ENCODE measurements at places on chromosomes 12 and 14.

GRCh38 chr14:83905157-83905556, 1624.8 kb upstream of the FLRT2 start:
- no peak for DNase-seq

DNA sequence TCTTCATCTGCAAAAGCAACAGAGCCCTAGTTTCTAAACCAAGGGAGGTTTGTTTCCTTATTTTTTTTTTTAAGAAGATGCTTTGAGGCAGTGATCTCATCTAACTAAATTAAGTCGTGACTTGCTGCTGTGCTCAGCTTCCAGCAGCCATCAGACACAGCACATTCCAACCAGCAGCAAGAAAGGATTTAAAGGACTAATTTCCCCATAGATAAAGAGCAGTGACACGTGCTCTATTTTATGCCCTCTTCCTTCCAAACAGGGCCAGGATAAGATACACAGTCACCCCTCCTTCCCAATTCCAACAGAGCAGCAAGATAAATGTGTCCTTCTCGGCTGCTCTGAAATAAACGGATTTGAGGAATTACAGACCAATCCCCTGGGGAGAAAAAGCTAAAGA, 81.7 kb downstream of the PRKAB1 start:
- DNase-seq: no peak

- no peak for DNase-seq
These were observed 128.9 kb downstream of the SNAPC1 start for GRCh38 chr14:61891170-61891569.

- no peak for DNase-seq
These were observed 955.1 kb upstream of the TMEM132C start for GRCh38 chr12:127311720-127312364.

GRCh38 chr14:77967110-77967509, 167.2 kb downstream of the ADCK1 start:
- DNase-seq: no peak

- DNase-seq: no peak
These were observed 597 bp downstream of the RNF31 start for GRCh38 chr14:24147761-24148428.

GRCh38 chr12:132517740-132518100, 27.8 kb downstream of the FBRSL1 start:
- no peak for DNase-seq

- DNase-seq: no peak
These were observed 20.8 kb upstream of the STRAP start for GRCh38 chr12:15861404-15861803.

GRCh38 chr12:56723889-56724700, 1.0 kb downstream of the NACA start:
- no peak for DNase-seq

DNA sequence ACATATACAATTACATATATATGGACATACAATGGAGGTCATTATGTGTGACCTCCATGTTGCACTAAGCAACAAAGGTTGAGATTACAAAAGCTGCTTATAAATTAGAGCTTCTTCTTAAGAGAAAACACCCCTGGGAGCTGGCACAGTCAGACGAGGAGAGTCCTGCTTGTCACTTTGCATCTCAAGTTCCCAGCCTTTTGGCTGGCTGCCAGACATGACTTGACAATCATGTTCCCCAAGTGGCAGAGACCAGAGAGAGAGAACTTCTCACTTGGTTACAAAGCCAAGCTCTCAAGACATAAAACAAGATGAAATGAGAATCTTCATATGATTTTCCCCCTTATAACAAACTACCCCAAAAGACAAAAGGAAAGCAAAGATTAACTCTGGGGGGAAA, 8.5 kb upstream of the SYNJ2BP start:
- DNase-seq: no peak

DNA sequence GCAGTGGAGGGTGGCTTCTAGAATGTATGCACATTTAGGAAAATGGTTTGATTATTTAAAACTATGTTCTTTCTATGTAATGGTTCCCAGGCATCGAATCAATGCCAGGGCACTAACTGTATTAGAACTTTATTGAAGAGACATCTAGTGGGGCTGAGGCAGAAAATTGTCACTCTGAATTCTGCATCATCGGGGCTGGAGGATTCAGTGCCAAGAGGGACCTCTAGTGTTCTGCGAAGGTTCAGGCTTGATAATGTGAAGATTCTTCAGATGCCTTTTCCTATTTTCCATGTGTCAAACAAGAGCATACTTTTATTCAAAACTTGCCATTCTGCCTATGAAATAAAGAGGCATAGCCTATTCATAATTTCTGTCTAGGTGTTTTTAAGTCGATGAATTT, 146.3 kb downstream of the CAND1 start:
- no peak for DNase-seq

GRCh38 chr12:106741247-106741646, 33.2 kb upstream of the RIC8B start:
- DNase-seq: no peak

DNA sequence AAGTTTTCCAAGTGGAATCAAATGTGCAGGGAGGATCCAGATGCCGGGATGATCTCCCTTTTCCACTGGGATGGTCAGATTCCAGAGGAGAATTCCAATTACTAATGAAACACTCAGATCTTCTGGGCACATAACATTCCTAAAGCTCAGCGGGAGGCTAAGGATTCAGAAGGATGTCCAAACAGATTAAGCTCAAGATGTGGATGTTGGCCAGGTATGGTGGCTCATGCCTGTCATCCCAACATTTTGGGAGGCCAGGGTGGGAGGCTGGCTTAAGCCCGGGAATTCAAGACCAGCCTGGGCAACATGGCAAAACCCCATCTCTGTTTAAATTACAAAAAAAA, 62.0 kb upstream of the PNMA1 start:
- no peak for DNase-seq

DNA sequence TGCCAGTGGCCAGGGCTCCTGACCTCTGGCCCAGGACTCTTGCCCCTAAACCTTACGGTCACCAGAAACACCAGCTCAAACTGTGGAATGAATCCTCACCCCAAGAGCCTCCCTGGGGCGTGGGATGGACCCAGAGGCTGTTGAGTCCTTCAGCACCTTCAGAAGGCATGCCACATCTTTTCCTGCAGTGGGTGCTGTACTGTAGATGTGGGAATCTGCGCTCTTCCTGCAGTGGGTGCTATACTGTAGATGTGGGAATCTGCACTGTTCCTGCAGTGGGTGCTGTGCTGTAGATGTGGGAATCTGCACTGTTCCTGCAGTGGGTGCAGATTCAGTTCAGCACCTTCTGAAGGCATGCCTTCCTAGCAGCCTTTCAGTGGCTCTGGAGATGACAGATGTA, 1.2 kb downstream of the KRT82 start:
- DNase-seq: no peak

DNA sequence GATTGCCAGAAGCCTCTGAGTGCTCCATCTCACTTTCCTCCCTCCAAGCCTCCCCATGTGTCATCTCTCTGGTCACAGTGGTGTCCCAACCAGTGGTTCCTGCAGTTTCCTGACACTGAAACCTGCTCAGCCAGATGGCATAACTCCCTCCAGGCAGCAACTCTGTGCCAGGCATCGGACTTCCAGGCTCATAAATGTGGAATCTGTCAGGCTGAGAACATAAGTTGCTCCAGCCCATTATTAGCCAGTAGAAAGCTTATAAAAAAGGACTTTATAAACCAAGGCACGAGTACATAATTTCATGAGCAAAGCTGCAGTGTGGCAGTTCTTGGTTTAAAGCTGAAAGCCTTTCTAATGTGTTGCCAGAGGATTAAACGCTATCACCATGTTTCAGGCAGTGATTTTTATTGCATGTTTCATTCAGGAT, 194.3 kb downstream of the DACT1 start:
- DNase-seq: no peak

DNA sequence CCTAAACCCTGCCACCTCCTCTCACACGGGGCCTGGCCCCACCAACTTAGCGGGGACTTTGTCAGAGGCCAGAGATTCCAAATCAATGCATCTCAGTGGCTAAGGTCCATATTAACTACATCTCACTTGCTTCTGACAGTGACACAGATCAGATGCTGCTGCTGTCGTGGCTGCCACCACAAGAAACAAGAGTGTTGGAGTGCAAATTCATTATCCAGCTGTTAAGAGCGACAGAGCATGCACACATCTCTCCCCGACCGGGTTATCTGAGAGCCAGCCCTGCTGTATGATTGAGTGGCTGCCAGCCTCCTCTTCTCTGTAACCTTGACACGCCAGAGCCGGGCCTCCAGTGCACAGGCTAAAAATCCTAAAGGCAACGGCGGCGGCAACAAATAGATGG, 40.2 kb downstream of the SPRING1 start:
- DNase-seq: no peak

DNA sequence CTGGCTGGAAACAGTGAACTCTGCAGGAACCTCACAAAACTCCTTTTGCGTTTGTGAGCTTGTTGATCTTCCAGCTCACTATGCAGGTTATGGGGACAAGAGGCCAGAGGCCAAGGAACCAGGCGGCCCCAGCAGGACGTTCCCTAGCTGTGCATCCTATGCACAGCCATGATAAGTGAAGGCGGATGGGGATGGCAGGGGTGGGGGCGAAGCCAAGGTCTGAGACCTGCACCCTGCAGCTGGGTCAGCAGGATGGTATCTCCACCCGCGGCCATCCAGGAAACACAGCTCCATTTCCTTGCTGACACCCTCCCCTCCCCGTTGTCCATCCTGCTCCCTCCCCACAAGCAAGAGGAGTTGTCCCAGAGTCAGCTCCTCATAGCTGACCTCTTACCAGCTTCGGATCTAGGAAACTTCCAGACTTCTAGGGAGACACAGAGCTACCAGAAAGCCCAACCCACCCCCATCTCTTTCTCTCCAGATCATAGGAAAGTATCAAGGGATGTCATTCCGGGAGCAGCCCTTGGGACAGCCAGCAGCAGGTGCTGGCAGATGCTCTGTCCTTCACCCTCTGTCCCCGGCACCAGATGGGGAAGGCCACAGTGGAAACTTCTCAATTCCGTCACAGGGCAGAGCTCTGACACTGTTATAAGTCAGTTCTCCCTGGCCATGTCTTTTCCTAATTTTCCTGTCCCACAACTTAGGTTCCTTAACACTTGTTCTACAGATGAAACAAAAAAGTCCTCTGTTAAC, 9.4 kb downstream of the ZBTB39 start:
- no peak for DNase-seq

DNA sequence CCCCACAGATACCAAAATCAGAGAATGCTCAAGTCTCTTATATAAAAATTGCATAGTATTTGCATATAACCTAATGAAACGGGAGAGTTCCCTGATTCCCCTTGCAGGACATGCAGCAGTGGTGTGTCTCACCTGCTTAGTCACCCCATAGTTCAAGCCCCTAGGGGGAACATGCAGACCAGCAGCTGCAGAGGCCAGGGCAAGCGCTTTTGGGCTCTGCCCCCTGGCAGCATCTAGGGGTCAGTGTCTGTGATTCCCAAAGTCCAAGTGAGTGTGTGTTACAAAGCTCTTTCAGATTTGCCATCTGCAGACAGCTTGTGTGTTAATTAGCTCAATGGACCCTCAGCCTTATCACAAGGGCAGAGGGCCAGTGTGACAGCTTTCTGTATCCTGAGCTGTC, 110.1 kb downstream of the DNAI7 start:
- no peak for DNase-seq

DNA sequence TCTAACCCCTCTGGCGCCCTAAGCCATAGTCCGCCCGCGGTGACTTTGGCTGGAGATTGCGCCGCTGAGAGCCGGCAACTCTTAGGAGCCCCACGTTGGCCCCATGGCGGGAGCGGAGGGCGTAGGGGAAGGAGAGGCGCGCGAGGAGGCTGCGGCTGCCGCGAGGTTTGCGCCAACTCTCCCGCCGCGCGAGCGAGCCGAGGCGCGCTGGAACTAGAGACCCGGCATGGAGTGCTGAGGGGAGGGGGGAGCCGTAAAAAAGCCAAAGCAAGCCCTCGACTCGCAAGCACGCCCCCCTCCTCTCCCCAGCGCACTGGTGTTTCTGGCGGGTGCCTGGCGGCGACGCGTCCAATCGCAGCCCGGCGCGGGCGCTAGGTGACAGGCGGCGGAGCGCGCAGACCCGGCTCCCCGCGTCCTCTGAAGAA, at the start of gene SYT10:
Gene SYT10 (minus strand): TSS at position 233 of the 425 bp plus-strand sequence. CDS start 297 bp downstream, outside the sequence.
- DNase-seq: no peak

DNA sequence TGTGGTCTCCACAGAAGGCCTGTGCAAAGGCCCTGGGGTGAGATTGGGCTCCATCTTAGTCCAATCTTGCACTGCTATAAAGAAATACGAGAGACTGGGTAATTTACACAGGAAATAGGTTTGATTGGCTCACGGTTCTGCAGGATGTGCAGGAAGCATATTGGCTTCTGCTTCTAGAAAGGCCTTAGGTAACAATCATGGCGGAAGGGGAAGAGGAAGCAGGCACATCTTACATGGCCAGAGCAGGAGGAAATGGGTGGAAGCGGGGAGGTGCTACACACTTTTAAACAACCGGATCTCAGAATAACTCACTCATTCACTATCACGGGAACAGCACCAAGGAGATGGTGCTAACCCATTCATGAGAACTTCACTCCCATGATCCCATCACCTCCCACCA, 55.4 kb downstream of the FAR2 start:
- DNase-seq: no peak

- no peak for DNase-seq
These were observed 22.2 kb downstream of the IFNG start for GRCh38 chr12:68137335-68137830.

- no peak for DNase-seq
These were observed 222.1 kb downstream of the NELL2 start for GRCh38 chr12:44653861-44654527.

DNA sequence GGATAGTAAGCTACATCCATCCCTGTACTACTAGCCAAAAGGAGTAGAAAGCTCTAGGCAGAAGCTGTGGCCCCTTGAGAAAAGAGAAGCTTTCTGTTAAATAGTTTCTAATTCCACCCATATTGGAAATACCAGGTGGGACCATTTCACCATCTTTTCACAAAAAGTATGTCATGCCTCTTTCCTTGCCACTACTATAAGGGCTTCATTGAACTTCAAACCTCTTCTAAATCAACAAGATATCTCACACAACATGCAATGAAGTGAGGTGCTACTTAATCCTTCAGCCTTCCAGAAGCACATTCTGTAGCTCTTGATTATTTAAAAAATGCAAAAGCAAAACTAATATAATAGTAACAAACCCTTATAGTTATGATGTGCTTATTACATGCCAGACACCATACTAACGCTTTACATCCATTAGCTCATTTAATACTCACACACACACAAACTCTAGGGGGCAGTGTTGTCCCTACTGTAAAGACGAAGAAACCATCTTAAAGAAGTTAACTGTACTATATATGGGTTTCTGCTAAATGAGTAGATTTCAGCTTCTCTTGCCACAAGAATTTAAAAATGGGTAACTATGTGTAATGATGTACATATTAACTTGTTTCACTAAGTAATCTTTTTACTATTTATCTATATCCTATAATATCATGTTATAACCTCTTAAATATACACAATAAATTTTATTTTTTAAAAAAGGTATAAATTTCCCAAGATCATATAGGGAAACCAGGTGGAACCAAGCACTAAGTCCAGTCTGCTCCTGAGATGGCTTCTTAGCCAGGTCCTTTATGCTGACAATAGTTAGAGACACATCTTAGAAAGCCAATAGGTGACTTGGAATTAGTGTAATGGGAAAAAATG, 124.4 kb downstream of the RPS29 start:
- DNase-seq: no peak

GRCh38 chr14:38828183-38828827, 274.7 kb downstream of the SEC23A start:
- DNase-seq: no peak
